ENCODE measurements at places on chromosomes 1 and 21. TPM values are rescaled to one million over a fixed set of nuclear protein-coding genes. Genes with fewer than 3 reads are reported as not detected.

Gene SGIP1
- 2.6 TPM for total RNA-seq

Gene SH3BGR
- total RNA-seq: 2.2 TPM

Gene CASQ1
- total RNA-seq: 0.46 TPM

- DNase-seq: no peak
- H3K27ac ChIP-seq: no peak overlapping the region
- H3K4me1 ChIP-seq: peaks cover 28% of the 10 kb centered on the region
- no peaks in the 10 kb centered on the region for H3K36me3 ChIP-seq
- H3K27me3 ChIP-seq: no peaks in the 10 kb centered on the region
- no peak overlapping the region for H3K4me3 ChIP-seq
Measured at GRCh38 chr1:61253912-61254633, 171.7 kb downstream of the NFIA start.

GRCh38 chr1:116923421-116923820 is 13.7 kb downstream of the PTGFRN start:
- no peak for DNase-seq
- no peak overlapping the region for H3K27ac ChIP-seq
- peaks cover 29% of the 10 kb centered on the region for H3K36me3 ChIP-seq

- H3K27me3 ChIP-seq: peaks cover 4% of the 10 kb centered on the region
- no peaks in the 10 kb centered on the region for H3K4me1 ChIP-seq
- H3K4me3 ChIP-seq: no peak overlapping the region
- no peaks in the 10 kb centered on the region for H3K36me3 ChIP-seq
Measured at GRCh38 chr1:104780470-104781078, 1030.9 kb downstream of the AMY1C start.

DNA sequence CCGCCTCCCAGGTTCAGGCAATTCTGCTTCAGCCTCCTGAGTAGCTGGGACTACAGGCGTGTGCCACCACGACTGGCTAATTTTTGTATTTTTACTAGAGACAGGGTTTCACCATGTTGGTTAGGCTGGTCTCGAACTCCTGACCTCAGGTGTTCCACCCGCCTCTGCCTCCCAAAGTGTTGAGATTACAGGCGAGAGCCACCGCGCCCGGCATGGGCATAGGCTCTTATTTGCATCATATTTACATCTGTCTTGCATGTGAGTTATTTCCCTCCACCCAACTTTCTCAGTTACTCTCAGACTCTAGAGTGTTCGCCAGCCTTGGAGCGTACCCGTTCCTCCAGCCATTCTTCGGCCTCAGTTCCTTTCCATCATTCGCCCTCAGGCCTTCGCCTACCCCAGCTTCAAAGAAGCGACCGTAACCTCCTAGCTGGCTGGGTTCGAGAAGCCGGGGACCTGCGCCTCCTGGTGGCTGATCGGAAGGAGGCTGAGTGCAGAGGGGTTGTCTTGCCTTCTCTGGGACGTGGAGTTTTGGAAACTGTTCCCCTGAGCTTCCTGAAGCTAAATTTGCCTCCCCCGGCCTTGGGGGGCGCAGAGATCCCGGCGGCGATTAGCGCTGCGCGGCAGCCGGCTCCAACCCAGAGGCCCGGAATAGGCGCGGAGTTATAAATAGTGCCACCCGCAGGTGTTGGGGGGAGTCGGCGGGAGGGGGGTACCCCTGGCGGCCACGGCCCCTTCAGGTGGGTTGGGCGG is 3.6 kb upstream of the ZBTB7B start:
- no peak for DNase-seq
- peak overlapping the region; percentile 78 for H3K4me3 ChIP-seq
- peaks cover 27% of the 10 kb centered on the region for H3K4me1 ChIP-seq
- H3K36me3 ChIP-seq: no peaks in the 10 kb centered on the region
- peak overlapping the region; percentile 62 for H3K27ac ChIP-seq

DNA sequence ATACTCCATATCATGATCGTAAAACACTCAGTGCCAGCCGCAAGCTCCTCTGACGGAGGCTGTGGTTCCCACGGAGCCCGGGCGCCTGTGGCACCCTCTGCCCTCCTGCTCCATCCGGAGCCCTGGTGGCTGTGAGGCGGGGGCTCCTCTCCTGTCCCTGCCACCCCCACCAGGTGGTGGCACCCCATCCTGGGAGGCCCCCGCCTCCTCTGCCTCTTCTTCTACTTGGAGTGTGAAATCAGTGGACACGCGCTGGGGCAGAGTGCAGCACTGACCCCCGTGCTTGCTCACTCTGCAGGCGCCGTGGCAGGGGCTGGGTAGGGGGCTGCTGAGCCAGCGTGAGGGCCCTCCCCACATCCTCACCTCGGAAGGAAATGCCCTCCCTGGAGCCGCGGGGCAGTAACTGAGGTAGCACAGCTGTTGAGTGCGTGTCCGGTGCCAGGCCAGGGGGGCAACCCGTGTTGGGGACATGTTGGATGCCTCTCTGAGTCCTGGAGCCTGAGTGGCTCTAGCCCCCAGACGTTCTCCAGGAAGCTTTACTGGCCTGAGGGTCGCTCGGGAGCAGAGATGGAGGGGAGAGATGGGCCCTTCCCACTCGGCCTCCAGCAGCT is 58.7 kb upstream of the ABCG1 start:
- peak; percentile 66 for DNase-seq
- no peak overlapping the region for H3K27ac ChIP-seq
- H3K4me3 ChIP-seq: no peak overlapping the region
- H3K27me3 ChIP-seq: no peaks in the 10 kb centered on the region
- no peaks in the 10 kb centered on the region for H3K36me3 ChIP-seq

- H3K4me1 ChIP-seq: peaks cover 9% of the 10 kb centered on the region
- H3K27me3 ChIP-seq: no peaks in the 10 kb centered on the region
- no peak overlapping the region for H3K4me3 ChIP-seq
- H3K36me3 ChIP-seq: peaks cover 20% of the 10 kb centered on the region
Measured at GRCh38 chr1:161217831-161218230, 2.7 kb downstream of the FCER1G start.

GRCh38 chr1:8690253-8690525 is 127.3 kb downstream of the RERE start:
- H3K36me3 ChIP-seq: peaks cover 17% of the 10 kb centered on the region
- no peak overlapping the region for H3K4me3 ChIP-seq
- no peaks in the 10 kb centered on the region for H3K27me3 ChIP-seq
- no peak overlapping the region for H3K27ac ChIP-seq

- H3K27ac ChIP-seq: no peak overlapping the region
- H3K4me1 ChIP-seq: peaks cover 22% of the 10 kb centered on the region
- peaks cover 4% of the 10 kb centered on the region for H3K27me3 ChIP-seq
- no peak overlapping the region for H3K4me3 ChIP-seq
Measured at GRCh38 chr1:28853093-28853742, 41.2 kb downstream of the OPRD1 start.

Gene MATN1
- total RNA-seq: 0.24 TPM

DNA sequence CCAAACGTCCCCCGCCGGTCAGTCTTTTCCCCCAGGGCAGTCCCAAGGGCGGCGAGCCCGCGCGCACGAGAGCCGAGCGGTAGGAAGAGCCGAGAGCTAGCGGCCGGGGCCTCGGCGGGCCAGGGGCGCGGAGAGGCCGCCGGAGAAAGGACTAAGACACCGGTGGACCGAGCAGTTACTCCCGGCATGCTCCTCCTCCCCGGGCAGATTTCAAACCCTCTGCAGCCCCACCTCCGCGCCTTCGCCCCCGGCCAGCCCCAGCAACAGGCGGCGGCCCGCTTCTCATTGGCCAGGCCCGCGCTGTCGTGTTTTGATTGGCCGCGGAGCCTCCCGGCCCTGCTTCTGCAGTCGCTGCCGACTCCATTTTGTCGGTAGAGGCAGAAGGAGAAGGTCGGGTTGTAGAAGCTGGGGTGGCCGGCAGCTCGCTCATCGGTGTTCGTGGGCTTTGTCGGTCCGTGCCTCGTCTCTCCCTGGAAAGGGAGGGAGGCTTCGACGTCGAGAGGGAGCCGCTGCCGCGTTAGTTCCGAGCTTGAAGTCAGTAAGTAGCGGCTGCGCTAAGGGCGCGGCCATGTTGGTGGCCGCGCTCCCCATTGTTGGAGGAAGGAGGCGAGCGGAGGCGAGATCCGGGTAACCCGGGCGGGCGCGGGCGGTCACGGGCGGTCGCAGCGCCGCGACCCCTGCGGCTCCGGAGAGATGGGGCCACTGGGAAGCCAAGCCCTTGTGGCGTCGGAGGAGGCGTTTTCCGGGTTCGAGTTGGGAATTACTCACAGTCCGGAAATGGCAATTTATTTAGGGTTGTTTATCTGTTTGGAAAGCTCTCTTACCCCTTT is at the start of gene PNRC2:
PNRC2 (plus strand) TSS at position 368 of the 830 bp plus-strand sequence. CDS start 1,630 bp downstream, outside the sequence.
- H3K36me3 ChIP-seq: peaks cover 22% of the 10 kb centered on the region
- peaks cover 26% of the 10 kb centered on the region for H3K4me1 ChIP-seq
- DNase-seq: peak; percentile 99
- no peaks in the 10 kb centered on the region for H3K27me3 ChIP-seq
- peak within 1 kb of the TSS; percentile 100 for H3K4me3 ChIP-seq
- H3K27ac ChIP-seq: peak within 1 kb of the TSS; percentile 100

GRCh38 chr1:64308866-64309265 is 105.4 kb downstream of the UBE2U start:
- H3K36me3 ChIP-seq: no peaks in the 10 kb centered on the region
- H3K27ac ChIP-seq: no peak overlapping the region
- no peaks in the 10 kb centered on the region for H3K27me3 ChIP-seq
- peaks cover 9% of the 10 kb centered on the region for H3K4me1 ChIP-seq
- H3K4me3 ChIP-seq: no peak overlapping the region
- no peak for DNase-seq

DNA sequence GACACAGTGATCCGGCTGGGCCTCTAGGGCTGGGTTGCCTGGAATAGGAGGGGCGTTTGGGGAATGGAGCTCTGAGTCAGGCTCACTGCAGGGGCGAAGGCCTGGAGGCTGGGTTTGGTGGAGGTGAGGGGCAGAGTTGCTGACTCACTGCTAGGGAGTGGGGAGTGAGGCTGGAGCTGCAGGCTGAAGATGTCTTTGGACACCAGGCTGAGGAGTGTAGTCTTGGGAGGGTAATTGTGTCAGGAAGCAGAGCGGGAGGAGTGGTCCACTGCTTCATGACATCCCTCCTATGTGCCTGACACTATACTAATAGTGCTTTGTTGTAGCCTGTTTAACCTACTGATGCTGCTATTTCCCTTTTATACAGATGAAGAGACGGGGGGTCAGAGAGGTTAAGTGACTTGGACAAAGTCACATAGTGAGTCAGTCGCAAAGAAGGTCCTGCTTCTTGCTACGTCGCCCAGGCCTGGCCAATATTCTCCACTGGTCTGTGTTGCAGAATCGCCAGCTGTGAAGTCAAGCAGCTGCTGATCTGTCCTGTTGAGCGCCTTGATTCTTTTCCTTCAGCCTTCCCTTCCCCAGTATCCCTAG is 13.6 kb downstream of the ACTL8 start:
- no peak overlapping the region for H3K4me3 ChIP-seq
- no peaks in the 10 kb centered on the region for H3K36me3 ChIP-seq
- no peak for DNase-seq
- H3K27ac ChIP-seq: no peak overlapping the region
- H3K27me3 ChIP-seq: peaks cover 10% of the 10 kb centered on the region

GRCh38 chr1:38283696-38284470 is 237.3 kb upstream of the POU3F1 start:
- no peak overlapping the region for H3K27ac ChIP-seq
- no peak overlapping the region for H3K4me3 ChIP-seq
- no peaks in the 10 kb centered on the region for H3K36me3 ChIP-seq
- DNase-seq: peak; percentile 44
- H3K4me1 ChIP-seq: no peaks in the 10 kb centered on the region

Gene LHX8
- total RNA-seq: 0.31 TPM

GRCh38 chr1:42759114-42759513 is 7.7 kb downstream of the P3H1 start:
- peaks cover 7% of the 10 kb centered on the region for H3K4me1 ChIP-seq
- DNase-seq: no peak
- peaks cover 18% of the 10 kb centered on the region for H3K36me3 ChIP-seq
- H3K27ac ChIP-seq: no peak overlapping the region
- H3K4me3 ChIP-seq: no peak overlapping the region
- H3K27me3 ChIP-seq: no peaks in the 10 kb centered on the region

Gene DPM3
- total RNA-seq: 75.3 TPM

Gene MPL
- not detected for total RNA-seq

Gene RAB42
- 2.7 TPM for total RNA-seq

Gene NAV1
- 44.9 TPM for total RNA-seq

DNA sequence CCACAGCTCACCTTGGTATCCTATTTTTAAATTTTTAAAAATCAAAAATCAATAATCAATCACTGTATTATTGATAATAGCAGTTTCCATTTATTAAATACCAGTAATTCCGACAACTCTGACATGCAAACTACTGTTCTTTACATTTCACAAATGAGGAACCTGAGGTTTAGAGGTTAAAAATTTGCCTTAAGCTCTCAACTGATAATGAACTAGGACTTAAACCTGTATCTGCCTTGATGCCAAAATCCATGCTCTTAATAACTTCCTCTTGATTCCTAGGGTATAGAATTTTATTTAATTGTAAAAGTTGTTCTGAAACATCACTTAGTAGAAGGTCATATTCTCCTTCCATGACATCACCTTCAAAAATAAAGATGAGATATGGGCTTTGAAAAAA is 5.6 kb downstream of the ARHGAP29 start:
- peak overlapping the region; percentile 80 for H3K27ac ChIP-seq
- peaks cover 16% of the 10 kb centered on the region for H3K27me3 ChIP-seq
- DNase-seq: no peak

Gene GPR37L1
- total RNA-seq: 0.24 TPM

DNA sequence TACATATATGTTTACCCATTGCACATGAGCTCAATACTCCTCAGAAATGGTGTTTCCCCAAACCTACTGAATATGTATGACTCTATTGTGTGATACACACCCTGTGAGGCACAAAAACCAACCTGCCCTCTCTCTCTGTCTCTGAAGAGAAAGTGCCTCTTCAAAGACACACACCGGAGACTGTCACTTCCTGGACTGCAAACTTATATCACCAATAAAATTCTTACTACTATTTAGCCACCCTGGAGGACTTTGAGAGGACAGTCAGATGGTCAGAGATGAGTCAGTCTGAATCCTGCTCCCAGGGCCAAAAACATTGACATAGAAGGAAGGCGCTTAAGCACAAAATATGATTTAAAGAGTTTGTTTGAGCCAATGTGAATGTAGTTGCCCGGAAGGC is 110.4 kb downstream of the PPIAL4G start:
- DNase-seq: no peak
- H3K27me3 ChIP-seq: peaks cover 9% of the 10 kb centered on the region
- H3K4me1 ChIP-seq: peaks cover 6% of the 10 kb centered on the region
- no peak overlapping the region for H3K4me3 ChIP-seq
- H3K27ac ChIP-seq: peak overlapping the region; percentile 80

Gene OR6N1
- not detected for total RNA-seq

GRCh38 chr1:226675715-226676357 is 63.2 kb downstream of the ITPKB start:
- H3K4me3 ChIP-seq: no peak overlapping the region
- H3K4me1 ChIP-seq: peaks cover 68% of the 10 kb centered on the region
- H3K27me3 ChIP-seq: no peaks in the 10 kb centered on the region

Gene KCNK1
- 18.7 TPM for total RNA-seq

Gene C1QB
- total RNA-seq: not detected

Gene EPHB2
- total RNA-seq: 44.6 TPM

Gene PTPRF
- 260 TPM for total RNA-seq

Gene FAM131C
- total RNA-seq: 1.4 TPM

- H3K27ac ChIP-seq: peak overlapping the region; percentile 46
- no peak for DNase-seq
- H3K4me1 ChIP-seq: no peaks in the 10 kb centered on the region
- no peak overlapping the region for H3K4me3 ChIP-seq
Measured at GRCh38 chr1:212728606-212729005, 29.0 kb upstream of the BATF3 start.

Gene NBPF6
- not detected for total RNA-seq

Gene FTCD
- 26.9 TPM for total RNA-seq

Gene PLA2G5
- not detected for total RNA-seq

Measured in type B pancreatic cell (in vitro differentiated cells).